ENCODE measurements at places on chromosomes 7 and 10. TPM values are rescaled to one million over a fixed set of nuclear protein-coding genes. Genes with fewer than 3 reads are reported as not detected.

DNA sequence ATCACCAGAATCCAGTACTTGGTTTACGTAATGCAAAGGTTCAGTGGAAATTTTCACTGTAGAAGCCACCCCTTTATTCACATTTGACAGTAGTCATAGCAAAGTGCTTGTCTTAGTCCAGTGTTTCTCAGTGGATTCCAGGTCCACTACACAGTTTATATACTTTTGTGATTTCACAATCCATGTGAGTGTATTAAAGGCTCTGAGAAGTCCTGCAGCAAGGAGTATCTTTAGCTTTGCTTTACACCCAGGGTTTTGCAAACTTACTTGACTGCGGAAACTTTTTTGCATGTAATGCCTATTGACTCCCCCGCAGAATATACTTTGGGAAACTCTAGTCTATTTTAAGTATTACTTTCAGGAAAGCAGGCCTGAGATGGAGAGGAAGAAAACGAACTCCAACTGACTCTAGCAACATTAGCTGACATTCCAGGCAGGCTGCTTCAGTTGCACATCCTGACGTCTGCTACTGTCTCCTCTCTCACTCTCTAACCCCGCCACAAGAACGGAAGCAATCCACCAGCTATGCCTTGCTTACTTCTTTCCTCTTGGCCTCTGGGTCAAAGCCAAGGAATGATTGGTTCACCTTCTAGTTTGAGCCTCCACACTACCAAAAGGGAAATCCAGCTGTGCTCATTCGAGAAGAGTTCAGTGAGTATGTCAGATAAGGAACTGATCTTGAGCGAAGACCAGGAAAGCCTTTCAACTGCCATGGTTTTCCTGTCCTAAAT is 6.2 kb downstream of the PLXNA4 start:
- DNase-seq, result no peak

EPHA1 gene
- total RNA-seq, result not detected

ASAH2 gene
- total RNA-seq, result 5.3 TPM

DNA sequence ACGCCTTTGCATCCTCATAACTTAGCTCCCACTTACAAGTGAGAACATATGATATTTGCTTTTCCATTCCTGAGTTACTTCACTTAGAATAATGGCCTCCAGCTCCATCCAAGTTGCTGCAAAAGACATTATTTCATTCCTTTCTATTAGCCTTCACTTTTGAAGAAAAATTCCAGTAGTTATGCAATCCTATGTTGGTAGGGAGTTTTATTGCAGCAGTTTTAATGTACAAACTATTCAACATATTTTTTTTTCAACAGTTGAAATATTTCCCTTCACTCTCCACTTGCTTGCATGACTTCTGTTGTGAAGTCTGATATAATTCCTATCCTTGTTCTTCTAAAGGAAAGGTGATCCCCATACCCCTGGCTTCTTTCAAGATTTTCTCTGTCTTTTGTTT is 27.3 kb upstream of the ARHGAP22 start:
- no peak for DNase-seq

MLXIPL gene
- 5.4 TPM for total RNA-seq

- no peak for DNase-seq
These were observed 325.7 kb downstream of the GATA3 start for GRCh38 chr10:8379906-8380832.

GRM3 gene
- total RNA-seq, result not detected

GRCh38 chr10:70541736-70542564 is 60.6 kb downstream of the PRF1 start:
- DNase-seq, result no peak

DNA sequence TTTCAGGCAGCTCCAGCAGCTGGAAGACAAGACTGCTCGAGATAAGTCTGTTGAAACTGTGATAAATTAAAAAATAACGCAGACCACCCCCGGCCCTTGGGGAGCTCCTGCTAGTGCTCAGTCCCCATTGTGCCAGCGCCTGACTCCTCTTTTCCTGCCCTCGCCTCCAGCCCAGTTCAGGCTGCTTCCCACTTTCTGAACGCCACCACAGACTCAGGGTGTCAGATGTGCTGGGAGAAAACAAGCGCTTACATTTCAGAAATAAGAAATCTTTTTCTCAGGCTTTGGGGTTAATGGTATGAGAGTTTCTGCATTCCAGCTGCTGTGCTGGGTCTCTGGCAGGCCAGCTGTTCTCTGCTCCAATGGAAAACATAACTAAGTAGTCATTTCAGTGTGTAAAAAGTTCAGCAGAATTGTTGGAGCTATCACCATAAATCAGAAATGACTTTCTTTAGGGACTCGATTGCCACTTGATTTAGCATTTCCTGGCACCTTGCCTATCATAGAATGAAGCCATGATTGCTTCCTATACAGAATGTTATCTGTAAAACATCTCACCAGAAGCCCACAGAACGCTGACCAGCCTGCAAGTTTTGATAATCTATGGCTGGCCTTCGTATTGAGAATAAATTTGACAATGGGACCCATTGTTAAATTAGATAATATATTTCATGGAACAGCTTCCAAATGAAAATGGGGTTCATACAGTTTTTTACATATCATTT is 257.0 kb upstream of the ZNF32 start:
- peak; percentile 65 for DNase-seq

DNA sequence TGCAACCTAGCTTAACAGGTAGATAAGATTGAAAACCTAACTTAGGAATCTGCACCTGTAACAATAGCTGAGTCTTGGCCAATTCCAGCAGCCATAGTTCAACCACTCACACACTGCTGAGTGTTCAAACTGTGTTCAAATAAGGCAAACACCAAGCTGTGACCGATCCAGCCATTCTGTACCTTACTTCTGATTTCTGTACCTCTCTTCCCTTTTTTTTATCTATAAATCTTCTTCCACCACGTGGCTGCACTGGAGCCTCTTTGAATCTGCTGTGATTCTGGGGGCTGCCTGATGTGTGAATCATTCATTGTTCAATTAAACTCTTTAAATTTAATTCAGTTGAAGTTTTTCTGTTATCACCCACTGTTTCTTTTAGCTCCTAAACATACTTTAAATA is 15.7 kb upstream of the FOXL3 start:
- DNase-seq, result no peak

ADRA2A gene
- total RNA-seq, result 0.66 TPM

DNA sequence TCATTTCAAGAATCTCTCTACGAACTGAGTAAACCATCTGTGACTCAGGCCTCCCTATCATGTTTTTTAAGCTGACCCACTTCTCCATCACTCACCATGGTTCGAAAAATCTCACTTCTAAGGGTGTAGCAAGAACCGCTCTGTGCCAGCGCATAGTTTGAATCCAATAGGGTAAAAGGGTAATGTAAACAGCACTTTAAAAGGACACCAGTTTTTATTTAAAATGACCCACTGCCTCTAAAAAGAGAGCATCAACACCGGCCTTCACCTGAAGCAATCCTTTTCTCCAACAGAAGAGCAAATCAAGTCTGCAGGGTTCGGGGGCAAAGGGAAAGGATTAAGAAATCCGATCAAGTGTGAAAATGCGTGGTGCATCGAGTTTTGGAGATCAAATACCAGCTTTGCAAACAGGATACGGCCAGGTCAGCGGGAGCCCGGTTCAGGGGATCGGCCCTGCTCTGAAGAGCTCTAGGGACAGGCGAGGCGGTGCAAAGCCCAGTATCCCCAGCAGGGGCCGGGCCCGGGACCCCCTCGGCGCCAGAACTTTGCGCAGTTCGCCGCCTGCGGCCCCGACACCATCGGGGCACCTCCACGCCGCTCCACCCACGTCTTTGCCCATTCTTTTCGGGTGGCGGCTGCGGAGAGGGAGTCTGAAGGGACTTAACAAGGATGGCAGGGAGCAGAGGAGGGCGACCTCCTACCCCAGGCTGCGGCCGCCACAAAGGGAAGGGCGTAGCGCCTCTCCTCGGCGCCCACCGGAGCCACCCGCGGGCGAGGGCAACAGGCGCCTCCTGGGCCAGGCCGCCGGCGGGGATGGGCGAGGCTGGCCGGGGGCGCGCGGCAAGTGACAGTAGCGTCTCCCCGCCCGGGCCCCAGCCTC is 842 bp downstream of the NMT2 start:
- DNase-seq, result peak; percentile 52

- DNase-seq, result no peak
These were observed 260.3 kb downstream of the SNX13 start for GRCh38 chr7:17680026-17680425.
